Glutamatergic neuron (in vitro differentiated cells): ENCODE measurements at places on chromosomes 2 and 18.

- peaks cover under 1% of the 10 kb centered on the region for H3K36me3 ChIP-seq
- H3K27me3 ChIP-seq: peaks cover 10% of the 10 kb centered on the region
- no peak overlapping the region for H3K27ac ChIP-seq
- H3K4me1 ChIP-seq: peaks cover 13% of the 10 kb centered on the region
- H3K4me3 ChIP-seq: no peak overlapping the region
Measured at GRCh38 chr2:46381263-46381849, 84.1 kb downstream of the EPAS1 start.

DNA sequence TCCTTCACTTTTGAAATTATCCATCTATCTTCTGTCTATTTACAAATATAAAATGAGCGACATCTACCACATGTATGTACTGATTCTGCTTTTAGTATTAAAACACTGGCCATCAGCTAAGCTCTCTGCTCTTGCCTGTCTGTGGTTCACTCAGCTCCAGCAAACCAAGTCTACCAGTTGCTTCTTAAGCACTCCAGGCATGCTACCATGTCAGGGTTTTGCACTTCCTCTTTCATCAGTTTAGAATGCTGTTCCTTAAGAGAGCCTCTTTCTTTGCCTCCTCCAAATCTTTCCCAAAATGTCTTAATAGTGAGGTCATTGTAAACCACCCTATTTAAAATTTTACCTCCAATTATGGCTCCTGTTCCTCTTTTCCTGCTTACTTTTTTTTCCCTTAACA lies 59.5 kb downstream of the SCN3A start:
- no peaks in the 10 kb centered on the region for H3K36me3 ChIP-seq
- no peaks in the 10 kb centered on the region for H3K4me1 ChIP-seq
- H3K4me3 ChIP-seq: no peak overlapping the region
- no peak overlapping the region for H3K27ac ChIP-seq

DNA sequence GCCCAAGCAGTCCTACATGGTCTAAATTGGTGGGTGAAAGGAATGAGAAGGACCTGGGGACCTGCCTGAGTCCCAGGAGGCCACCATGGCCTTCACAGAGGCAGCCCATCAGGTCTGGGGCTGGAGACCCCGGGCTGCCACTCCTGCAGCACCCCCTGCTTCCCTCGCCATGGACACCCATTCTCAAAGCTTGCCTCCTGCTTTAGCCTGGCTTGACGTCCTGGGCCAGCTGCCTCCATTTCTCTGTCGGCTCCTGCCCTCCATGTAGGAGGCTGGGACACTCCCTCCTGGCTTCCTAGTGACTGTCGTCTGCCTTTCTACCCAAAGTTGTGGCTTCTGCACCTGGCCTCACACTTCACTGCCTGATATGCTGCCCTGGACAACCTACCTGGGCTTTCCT lies 198.6 kb downstream of the FAM210A start:
- no peaks in the 10 kb centered on the region for H3K4me1 ChIP-seq
- H3K36me3 ChIP-seq: no peaks in the 10 kb centered on the region
- H3K27ac ChIP-seq: no peak overlapping the region
- no peak for DNase-seq
- H3K4me3 ChIP-seq: no peak overlapping the region

DNA sequence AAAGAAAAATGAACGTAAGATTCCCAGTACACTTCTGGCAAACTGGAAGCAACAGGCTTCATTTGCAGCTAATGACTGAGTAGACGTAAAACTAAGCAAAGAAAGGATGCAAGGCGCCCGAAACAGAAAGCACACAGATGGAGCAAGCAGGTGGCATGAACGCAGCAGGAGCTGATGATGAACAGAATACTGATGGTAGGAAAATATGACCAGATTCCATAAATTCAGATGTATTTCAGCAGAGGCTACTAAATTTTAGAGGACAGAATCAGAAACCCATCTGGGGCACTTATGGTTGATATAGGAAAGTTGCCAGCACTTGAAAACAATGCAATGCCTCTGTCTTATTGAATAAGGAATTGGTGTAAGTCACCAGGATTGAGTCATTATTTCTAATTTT lies 658.7 kb upstream of the LINC00305 start:
- H3K4me3 ChIP-seq: no peak overlapping the region
- peaks cover 4% of the 10 kb centered on the region for H3K4me1 ChIP-seq
- no peak for DNase-seq
- H3K27ac ChIP-seq: peak overlapping the region; percentile 3

DNA sequence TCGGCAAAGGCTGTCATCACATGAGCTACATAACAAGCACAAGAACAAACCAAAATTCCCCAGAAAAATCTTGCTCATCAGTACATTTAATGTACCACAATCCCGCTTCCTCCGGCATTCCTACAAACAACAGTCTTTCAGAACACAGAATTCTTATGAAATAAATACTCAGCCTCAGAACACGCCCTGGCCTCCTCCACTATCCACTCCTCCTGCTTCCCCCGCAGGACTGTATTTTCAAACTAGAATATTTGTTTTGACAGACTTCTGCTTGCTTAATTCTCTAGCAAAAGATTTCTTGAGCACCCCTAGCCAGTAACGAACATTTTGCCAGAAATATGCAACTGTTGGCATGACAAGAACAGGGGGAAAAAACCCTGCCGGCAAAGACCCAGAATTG lies 131.2 kb downstream of the THADA start:
- H3K4me3 ChIP-seq: no peak overlapping the region
- no peaks in the 10 kb centered on the region for H3K4me1 ChIP-seq
- no peak for DNase-seq
- H3K36me3 ChIP-seq: no peaks in the 10 kb centered on the region
- H3K27me3 ChIP-seq: no peaks in the 10 kb centered on the region

- no peak for DNase-seq
- peaks cover 7% of the 10 kb centered on the region for H3K36me3 ChIP-seq
- peaks cover 4% of the 10 kb centered on the region for H3K4me1 ChIP-seq
- H3K27ac ChIP-seq: no peak overlapping the region
Measured at GRCh38 chr2:240930096-240930630, 24.0 kb downstream of the CROCC2 start.

- no peak for DNase-seq
- no peak overlapping the region for H3K4me3 ChIP-seq
- H3K27ac ChIP-seq: no peak overlapping the region
- H3K4me1 ChIP-seq: no peaks in the 10 kb centered on the region
Measured at GRCh38 chr2:105391763-105392662, 6.8 kb downstream of the FHL2 start.

DNA sequence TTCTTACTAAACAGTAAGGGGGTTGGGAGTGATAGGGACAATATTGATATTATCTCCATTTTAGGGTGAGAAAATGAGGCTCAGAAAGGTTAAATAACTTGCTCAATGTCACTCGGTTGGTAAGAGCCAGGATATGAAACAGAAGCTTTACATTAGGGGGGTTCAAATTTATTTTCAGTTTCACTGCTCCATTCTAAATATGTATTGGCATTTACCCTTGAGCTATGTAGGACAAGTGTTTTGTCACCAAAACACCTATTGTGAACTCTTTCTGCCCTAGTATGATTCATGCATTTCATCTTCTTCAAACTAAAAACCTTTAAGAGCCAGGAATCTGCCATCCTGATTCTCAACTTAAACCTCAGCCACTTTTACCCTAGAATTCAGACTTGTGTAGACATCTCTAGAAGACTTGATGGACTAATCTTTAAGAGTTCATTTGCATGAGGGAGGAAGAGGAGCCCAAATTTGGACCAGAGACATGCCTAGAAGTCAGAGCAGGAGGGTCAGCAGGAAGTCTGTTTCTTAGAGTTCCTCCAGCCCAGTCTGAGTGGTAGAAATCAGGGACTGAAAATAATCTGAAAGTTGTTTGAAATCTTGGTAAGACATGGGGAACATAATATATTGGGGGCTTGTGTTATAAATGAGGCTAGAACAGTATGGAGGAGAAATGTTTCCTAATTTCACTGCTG lies 129.4 kb upstream of the ATP5MC3 start:
- H3K27me3 ChIP-seq: peaks cover 2% of the 10 kb centered on the region
- no peak overlapping the region for H3K27ac ChIP-seq
- H3K4me1 ChIP-seq: peaks cover 4% of the 10 kb centered on the region
- DNase-seq: no peak
- H3K4me3 ChIP-seq: no peak overlapping the region
- H3K36me3 ChIP-seq: no peaks in the 10 kb centered on the region

GRCh38 chr2:105789745-105790460 lies 45.2 kb downstream of the NCK2 start:
- no peak for DNase-seq
- H3K27ac ChIP-seq: peak overlapping the region; percentile 75
- no peak overlapping the region for H3K4me3 ChIP-seq
- H3K27me3 ChIP-seq: peaks cover 3% of the 10 kb centered on the region

DNA sequence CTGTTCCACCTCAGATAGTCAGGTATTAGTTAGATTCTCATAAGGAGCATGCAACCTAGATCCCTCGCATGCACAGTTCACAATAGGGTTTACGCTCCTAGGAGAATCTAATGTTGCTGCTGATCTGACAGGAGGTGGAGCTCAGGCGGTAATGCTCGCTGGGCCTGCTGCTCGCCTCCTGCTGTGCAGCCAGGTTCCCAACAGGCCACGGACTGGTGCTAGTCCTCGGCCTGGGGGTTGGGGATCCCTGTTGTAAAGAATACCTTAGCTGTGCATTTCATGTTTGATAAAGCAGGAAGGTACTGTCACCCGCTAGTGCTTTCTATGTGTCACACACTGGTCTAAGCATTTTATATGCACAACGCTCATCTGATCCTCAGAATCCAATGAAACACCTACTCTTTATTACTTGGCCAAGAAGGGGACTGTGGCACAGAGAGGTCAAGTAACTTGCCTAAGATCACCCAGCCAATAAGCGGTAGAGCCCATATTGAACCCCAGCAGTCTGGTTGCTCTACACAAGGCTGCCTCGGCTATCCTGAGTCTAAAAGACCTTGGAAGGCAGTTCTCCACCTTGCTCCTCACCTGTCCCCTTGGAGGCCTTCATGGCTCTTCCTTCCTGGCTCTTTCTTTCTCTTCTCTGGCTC lies 35.8 kb downstream of the SLC4A3 start:
- H3K27me3 ChIP-seq: peaks cover 4% of the 10 kb centered on the region
- no peak overlapping the region for H3K4me3 ChIP-seq
- no peaks in the 10 kb centered on the region for H3K4me1 ChIP-seq
- H3K27ac ChIP-seq: no peak overlapping the region
- no peak for DNase-seq

GRCh38 chr2:136402281-136402680 lies 284.3 kb upstream of the CXCR4 start:
- no peak for DNase-seq
- no peak overlapping the region for H3K4me3 ChIP-seq
- no peak overlapping the region for H3K27ac ChIP-seq
- H3K36me3 ChIP-seq: peaks cover 8% of the 10 kb centered on the region
- peaks cover 13% of the 10 kb centered on the region for H3K27me3 ChIP-seq

DNA sequence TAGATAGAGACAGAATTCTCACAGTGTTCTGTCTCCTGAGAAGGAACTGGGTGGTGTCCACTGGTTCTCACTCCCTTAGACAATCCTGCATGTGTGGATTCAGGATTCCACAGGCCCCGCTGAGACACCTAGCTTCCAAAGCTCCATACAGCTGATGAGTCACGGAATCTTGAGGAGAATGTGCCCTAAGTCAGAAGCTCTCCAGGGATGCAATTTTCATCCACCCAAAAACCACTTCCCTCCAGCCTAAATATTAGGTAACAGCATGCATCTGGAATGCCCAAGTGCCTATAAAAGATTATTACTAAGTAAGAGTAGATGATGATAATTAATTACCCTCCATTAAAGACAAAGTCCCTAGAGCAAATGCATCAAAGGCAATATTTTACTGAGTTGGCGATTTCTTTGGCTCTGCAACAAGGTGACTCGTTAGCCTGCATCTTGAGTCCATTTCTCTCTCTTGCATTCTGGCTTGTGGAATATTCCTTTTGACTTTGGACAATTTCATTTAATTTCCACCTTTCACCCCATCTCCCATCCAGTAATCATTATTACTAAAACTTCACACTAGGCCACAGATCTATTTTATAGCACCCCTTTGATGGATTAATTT lies 475.1 kb downstream of the TNS1 start:
- H3K36me3 ChIP-seq: peaks cover 3% of the 10 kb centered on the region
- H3K27me3 ChIP-seq: peaks cover 2% of the 10 kb centered on the region
- H3K4me1 ChIP-seq: no peaks in the 10 kb centered on the region

DNA sequence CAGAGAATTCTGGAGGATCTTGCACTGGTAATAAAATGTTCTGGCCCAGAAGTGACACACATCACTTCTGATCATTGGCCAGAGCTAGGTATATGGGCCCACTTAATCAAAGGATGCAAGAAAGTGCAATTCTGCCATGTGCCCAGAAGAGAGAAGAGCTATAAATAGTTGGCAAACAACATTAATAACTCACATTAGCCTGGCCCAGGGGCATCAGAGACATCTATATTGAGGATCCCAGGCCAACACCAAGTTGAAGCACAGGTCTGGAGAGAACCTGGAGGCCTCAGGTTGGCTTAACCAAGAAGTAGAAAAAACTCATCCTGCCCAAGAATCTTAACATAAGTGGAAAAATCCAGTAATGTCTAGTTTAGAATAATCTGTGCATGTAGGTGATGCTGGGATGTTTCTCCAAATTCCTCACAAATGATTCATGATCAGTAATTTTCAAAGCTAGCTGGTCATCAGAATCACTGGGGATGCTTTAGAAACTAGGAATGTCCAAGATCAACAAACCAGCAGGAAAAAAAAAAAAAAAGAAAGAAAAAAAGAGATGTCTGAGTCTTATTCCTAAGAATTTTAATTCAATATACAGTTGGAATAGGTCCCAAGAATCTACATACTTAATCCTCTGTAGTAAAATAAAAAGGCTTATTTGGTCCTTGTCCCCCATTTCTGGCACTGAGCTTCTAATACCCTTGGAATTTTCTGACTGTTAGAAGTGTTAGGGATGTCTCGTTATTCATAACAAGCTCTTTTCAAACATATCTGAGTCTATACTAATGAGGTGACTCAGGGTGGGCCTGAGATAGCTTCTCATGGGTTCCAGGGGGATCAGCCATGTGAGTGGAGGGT lies 35.0 kb upstream of the EVA1A start:
- H3K4me3 ChIP-seq: no peak overlapping the region
- no peaks in the 10 kb centered on the region for H3K4me1 ChIP-seq

DNA sequence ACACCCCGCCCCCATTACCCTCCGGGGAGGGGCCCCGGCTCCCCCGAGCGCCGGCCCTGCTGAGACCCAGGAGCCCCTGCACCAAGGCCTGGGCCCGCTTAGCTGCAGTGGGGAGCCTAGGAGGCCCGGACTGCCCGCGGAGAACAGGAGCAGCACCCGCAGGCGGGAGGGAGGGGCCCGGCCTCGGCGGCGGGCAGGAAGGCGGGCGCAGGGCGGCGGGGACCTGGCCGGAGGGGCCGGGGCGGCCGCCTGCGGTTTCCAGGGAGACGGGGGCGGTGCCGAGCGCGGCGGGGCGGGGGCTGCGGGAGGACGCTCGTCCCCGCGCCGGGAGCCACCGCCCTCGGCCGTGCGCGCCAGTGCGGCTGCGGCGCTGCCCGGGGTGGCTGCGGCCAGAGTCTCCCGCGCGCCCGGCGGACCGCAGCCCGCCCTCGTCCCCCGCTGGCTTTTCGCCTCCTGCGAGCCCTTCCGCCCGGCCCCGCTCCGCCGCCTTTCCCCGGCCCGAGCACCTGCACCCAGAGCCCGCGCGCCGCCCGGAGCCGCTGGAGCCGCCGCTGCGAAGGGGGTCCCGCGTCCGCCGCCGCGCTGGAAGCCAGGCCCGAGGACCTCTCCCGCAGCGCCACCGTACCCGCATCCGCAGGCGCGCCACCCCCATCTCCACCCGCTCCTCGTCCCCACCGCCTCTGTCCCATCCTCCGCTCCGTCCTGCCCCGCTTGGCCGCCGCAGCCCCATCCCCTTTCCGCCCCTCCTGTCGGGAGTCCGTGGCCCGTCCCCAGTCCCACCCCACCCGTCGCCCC lies 17.2 kb downstream of the GPC1 start:
- H3K4me1 ChIP-seq: peaks cover 19% of the 10 kb centered on the region
- no peak overlapping the region for H3K4me3 ChIP-seq
- peak; percentile 89 for DNase-seq
- peaks cover 21% of the 10 kb centered on the region for H3K27me3 ChIP-seq

GRCh38 chr2:110170102-110170501 lies 34.7 kb downstream of the NPHP1 start:
- H3K36me3 ChIP-seq: no peaks in the 10 kb centered on the region
- no peaks in the 10 kb centered on the region for H3K27me3 ChIP-seq
- H3K4me3 ChIP-seq: no peak overlapping the region
- no peak for DNase-seq
